ENCODE measurements at places on chromosomes 13 and 19.

GRCh38 chr13:90613076-90613795 lies 734.3 kb upstream of the MIR17HG start:
- DNase-seq: no peak

GRCh38 chr19:50779504-50780457 lies 9.5 kb downstream of the GPR32 start:
- no peak for DNase-seq

- no peak for DNase-seq
Measured at GRCh38 chr13:91319996-91320395, 27.5 kb upstream of the MIR17HG start.

- DNase-seq: no peak
Measured at GRCh38 chr19:43499042-43499441, 5.5 kb downstream of the PHLDB3 start.

DNA sequence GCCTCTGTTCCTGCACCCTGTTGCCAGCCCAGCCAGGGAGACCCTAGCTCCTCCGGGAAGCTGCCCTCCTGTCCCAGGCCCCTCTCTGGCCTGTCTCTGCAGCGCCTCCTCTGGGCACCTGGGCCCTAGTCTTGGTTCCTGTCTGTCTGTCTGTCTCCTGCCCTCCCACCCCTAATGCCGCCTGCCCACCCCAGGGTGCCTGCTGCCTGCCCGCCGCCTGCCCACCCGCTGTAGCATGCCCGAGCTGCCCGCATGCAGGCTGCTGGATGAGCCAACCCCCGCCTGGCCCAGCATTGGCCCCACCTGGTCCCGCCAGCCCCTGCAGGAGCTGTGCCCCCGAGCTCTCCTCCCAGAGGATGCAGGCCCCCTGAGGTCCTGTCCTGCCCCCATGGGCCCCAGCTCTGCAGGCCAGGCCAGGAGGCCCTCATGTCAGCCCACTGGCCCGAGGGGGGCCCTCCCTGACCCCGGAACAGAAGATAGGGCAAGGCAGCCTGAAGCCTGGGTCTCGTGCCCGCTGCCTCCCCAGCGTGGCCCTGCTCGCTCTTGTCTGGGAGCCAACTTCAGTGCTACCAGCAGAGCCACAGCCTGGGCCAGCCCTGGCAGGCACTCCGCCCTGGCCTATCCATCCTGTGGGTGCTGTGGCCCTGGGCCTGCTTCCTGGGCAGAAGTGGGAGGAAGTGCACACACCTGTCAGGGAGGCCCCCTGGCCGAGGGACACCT lies 5.2 kb downstream of the MAP2K7 start:
- DNase-seq: no peak

GRCh38 chr19:51398096-51398704 lies 7.8 kb upstream of the C19orf84 start:
- DNase-seq: no peak

DNA sequence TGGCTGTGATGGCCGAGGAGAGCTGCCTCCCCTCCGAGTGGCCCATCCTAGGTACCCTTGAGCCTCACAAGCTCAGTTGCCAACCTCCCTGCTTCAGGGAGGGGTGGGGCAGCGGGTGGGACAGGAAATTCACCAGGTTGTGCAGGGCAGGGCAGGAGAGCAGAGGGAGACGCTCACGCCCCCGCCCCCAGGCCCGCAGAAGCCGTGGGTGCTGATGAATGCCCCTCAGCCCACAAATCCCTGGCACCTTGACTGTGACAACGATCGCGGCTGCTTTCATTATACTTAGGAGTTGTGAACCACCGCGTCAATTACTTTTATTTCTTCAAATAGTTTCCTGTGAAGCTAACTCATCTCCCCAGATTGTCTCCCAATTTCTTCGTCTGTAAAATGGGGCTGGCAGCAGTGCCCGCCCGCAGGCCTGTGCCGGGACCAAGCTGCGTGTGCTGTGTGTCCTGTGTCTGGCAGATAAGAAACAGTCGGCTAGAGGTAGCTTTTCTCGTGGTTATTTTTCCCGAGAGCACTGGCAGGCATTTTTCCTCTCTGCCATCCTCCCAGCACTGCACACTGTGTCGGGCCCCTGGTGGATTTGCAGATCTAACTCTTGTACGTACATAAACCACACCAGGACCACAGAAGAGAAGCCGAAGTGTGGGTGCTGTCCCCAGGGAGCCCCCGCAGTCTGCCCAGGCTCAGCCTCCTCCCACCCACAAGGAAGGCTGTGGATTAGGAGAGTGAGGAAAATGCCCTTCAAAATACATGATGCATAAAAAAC lies 7.9 kb upstream of the RASA3 start:
- no peak for DNase-seq

DNA sequence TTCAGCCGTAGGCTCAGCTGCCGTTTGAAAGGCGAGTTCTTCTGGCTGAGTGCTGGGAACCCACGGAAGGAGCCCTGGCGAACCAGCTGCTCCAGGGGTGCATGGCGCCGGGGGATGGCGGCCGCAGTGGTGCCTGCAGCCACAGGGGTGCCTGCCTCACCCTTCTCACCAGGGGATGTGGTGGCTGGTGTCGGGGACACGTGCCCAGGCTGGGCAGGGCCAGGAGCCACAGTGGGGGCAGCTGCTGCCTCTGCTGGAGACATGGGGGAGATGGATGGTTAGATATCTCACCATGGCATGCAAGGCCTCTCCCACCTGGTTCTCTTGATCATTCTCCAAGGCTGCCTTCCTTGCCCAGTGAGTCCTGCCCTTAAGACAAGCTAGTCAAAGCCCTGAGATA lies 17.1 kb downstream of the NUMBL start:
- no peak for DNase-seq

All from GM20000 (cell line).